ENCODE measurements at places on chromosomes 1 and 21.

GRCh38 chr21:25911730-25912401 is 177.1 kb downstream of the GABPA start:
- no peak for DNase-seq

DNA sequence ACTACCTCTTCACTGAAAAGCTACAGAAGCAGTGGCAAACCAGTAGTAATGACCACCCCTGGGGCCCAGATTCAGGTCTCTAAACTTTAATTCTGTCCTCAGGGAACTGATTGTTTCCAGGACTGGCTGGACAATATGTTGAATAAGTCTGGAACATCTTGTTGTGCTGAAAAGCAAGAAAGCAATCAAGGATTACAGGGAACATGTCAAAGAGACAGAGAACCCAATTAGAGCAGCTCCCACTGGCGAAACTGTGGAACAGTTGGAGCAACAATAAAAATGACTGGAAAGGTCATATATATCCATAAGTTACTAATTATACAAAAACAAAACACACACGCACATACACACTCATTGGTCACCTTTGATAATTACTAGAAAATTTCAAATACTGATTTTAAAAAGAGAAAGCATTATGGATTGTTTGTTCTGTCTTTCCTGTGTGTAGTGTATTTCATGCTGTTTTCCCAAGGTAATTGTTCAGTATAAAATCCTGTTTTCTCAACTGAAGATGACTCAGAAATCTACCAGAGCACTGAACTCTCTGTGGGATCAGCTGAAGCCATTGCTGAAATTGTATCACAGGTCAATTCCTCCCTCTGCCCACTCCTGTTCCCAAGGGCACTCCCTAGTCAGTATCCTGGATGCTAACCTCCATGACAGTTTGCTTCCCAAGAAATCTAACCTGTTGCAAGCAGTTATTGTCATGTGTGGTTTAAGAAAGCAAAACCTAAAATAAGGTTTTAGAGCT is 83.6 kb upstream of the RGS1 start:
- DNase-seq: no peak

GRCh38 chr1:240134596-240134995 is 42.9 kb downstream of the FMN2 start:
- DNase-seq: no peak

DNA sequence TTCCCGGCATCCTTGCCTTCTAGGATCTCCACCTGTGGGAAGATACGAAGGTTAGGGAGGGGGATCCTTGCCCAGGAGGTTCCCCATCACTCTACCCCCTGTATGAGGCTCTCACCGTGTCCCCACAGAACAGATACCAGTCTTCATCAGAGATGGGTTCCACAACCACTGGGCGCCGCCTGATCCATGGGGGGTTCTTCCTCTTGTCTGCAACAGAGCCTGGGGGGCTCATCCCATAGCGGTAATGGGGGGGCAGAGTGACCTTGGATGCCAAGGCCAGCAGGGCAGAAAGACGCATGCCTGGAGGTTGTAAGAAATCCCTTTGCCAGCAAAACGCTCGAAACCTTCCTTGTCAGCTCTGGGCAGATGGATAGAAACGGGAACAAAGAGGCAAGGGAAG is 2.5 kb downstream of the MRPL24 start:
- DNase-seq: no peak

- DNase-seq: no peak
These were observed 97.0 kb downstream of the IER5 start for GRCh38 chr1:181185461-181185860.

Measured in SK-N-MC (cell line).